Sciatic nerve (tissue), 2 donors: ENCODE measurements at places on chromosomes 7 and 10. TPM values are rescaled to one million over a fixed set of nuclear protein-coding genes. Genes with fewer than 3 reads are reported as not detected.

DNA sequence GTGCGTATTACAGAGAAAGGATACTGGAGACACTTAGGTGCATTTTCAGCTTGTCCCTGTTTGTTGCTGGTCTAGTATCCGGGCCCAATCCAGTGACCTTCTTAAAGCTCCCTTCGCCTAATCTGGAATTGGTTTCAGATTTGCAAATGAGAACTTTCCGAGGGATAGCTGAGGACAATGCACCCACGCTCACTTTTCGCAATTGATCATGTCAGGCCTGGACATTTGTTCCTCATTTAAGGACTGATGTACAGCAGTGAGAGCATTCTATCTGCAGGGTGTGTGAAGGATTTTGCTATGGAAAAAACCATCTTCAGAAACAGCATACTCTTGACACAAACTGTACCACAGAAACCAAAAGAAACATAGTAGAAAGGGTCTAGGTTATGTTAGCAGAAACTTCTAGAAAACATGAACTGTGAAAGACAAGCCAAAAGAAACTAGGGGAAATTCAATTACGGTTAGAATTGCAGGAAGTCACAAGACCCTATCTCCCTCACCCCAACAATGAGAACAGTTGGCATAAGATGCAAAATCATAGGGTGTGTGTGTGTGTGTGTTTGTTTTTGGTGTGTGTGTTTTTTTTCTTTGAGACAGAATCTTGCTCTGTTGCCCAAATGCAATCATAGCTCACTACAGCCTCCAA, 331.1 kb downstream of the CALN1 start:
- DNase-seq = no peak

DNA sequence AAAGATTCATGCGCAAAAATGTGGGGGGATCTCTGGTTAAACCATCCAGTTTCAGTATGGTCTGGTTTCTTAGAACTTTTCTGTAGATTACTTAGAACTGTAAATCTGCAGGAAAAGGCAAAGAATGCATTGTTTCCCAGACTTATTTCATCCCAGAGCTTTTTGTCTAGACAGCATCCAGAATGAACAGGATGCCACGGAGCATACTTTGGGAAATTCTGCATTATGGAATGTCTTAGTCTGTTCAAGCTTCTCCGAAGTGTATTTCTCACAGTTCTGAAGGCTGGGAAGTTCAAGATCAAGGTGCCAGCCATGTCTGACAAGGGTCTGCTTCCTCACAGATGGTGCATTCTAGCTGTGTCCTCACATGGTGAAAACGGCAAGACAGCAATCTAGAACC, 136.3 kb downstream of the INHBA start:
- no peak for DNase-seq

DNA sequence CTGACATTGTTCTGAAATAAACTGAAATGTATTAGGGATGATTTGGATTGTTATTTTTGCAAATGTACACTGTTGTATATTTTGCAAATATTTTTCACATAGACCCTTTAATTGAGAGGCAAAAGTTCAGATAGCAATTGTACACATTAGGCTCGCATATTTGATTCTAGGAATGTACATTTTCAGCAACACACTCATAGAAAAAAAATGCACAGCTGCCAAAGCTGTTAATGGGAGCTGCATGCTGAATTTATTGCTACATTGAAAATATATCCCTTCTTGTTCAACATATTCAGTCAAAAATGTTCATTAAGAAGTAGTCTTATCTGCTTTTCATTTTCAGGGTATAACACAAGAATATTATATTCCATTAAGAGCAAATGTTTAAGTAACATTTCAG, 512.9 kb downstream of the ATRNL1 start:
- DNase-seq = no peak

GRCh38 chr10:74841265-74841973, 15.0 kb downstream of the KAT6B start:
- DNase-seq = no peak

DNA sequence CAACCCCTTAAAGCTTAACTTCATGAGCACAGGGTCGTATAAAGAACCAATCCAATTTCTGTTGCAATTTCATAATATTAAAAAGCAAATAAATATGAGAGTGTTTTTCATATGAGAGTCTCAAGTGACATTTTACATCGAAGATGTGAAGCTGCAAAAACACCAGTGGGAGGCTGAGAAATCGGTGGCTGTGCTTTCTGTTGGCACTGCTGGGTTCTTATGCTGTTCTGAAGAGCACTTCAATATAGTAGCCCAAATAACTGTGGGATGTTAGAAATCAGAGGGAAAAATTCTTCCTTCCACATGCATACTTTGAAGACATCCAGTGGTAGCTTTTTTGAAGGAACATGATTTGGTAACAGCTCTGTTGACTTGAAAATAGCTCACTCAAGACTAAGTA, 245.8 kb downstream of the ARHGAP21 start:
- DNase-seq = no peak

DNA sequence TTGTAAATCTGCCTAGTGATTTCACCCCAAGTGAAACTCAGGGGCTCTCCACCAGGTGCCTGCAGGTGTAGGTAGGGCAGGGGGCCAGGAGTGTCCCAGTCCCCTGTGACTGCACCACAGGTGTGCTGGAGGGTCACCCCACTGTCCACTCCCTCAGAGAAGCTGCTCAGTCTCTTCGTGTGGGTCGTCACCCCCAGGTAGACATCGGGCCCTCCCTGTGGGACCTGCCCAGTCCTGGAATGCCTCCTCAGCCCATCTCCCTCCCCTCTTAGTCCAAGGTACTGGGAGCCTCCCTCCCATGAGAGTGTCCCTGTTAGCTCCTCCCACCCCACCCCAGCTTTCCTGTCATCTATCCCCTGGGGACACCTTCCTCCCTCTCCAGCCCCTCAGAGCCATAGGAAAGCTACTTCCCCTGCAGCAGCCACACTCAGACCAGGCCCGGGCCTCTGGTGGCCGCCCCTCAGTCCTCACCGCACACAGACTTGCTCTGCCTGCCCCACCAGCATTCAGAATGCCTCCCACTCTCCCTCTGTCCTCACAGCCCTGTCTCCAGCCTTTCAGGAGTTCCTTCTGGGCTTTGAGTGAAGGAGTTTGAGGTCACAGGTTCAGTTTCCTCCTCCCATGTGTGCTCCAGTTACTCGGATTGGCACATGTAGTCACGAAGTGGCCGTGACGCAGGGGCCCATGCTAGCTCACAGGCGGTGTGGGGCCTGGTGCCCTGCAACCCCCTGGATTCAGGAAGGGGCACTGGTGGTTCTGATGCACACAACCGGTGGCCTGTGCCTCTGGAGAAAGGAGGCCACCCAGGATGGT, 5.1 kb downstream of the ALOX5 start:
- DNase-seq = no peak

DNA sequence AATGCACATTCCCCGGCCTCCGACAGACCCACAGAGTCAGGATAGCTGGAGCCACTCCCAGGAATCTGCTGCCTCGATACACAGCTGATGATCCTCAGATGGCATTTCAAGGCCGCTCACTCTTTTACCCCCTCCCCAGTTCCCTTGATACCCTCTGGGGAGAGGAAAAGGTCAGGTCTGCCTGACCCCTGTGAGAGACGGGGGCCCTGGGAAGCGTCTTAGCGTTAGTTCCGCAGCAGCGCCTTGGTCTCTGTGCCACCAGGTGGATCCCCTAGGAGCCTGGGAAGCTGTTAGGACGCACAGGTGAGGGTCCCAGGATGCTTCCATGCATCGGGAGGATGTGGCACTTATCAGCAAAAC, 420.5 kb upstream of the FOXK1 start:
- no peak for DNase-seq

GRCh38 chr10:124892031-124892430, 49.9 kb upstream of the ZRANB1 start:
- no peak for DNase-seq

DNA sequence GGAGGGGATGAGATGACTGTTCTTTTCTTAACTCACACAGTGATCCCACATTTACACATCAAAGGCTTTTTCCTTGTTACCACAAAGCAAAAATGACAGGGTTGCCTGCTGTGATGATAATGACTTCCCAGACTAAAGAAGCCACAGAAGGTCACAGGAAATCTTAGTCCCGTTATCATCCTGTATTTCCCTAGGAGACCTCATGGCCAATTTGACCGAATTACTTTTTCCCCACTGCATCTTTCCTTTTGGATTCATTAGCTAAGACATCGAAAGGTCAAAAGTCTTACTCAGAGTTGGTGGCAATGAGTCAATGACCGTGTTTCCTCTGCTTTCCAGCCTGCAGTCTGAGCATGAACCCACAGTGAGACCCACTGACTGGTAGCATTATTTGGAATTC, 130.1 kb upstream of the INHBA start:
- DNase-seq = no peak

GRCh38 chr7:141974831-141975230, 1.3 kb upstream of the TAS2R38 start:
- DNase-seq = no peak

DNA sequence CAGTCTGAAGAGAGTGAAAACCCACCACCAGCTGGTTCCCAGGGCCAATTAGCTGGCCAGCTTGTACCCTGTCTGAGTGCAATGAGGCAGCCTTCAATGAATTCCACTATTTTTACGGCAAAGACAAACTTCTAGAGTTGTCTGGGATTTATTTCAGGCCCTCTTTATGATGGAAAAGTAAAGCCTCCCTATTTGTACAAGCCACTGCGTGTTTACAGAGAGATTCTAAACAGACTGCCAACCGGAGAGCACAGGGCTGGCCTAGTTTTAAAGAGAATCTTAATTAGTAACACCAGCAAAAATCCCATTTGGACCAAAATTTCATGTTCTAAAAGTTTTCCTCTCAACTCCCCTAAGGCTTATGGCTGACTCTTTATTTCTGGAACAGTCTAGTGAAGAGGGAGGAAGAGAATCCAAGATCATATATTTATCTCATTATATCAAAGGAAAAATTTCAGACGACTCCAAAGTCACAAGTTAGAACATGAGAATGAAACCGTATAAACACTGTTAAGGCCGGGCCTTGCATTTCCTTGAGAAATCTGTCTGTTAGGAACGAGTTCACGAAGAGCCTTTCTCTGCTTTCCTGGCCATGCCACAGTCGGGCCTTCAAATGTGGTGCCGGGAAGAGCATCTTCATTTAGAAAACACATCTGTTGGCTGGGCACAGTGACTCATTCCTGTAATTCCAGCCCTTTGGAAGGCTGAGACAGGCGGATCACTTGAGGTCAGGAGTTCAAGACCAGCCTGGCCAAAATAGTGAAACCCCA, 724.6 kb upstream of the NRP1 start:
- DNase-seq = no peak

DNA sequence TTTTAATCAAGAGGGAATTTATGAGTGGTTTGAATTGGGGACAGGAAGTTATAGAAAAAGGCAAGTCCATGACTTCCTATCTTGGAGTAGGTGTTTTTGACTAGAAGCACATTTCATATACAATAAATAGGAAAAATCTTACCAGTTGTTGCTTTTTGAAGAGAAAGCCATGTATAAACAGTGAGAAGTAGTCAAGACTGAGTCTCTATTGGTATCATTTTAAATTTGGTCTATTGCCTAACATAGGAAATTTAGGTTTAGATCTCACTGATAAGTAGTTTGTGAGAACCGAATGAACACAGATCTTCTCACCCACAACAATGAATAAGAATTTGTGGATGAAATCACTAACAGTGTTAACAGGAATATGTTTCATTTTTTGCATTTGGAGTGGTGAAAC, 387.2 kb downstream of the BBS9 start:
- no peak for DNase-seq

- peak; percentile 65 for DNase-seq
Observed at GRCh38 chr7:25098096-25099046, 26.7 kb downstream of the CYCS start.

DNA sequence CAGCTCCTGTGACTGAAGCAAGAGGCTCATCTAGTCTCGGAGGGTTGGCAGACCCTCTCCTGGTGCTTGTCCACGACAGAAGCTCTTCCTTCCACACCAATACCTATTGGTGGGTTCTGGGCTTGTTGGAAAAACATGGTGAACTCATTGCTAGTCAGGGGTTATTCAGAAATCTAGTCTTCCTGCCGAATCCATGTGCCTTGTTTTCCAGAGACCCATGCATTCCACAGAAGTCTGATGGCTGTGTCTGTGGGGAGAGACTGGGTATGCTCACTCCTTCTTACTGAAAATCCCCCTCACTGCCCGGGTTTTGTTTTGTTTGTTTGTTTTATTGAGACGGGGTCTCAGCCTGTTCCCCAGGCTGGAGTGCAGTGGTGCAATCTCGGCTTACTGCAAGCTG, 138.3 kb downstream of the DNAJB6 start:
- DNase-seq = no peak

GRCh38 chr10:74891053-74891452, 64.7 kb downstream of the KAT6B start:
- no peak for DNase-seq

The MBL2 gene
- not detected for total RNA-seq

The ZCWPW1 gene
- 8.0 TPM for total RNA-seq

The FANK1 gene
- 2.1 TPM for total RNA-seq

The SPRN gene
- total RNA-seq = 0.13 TPM

The BICC1 gene
- 42.1 TPM for total RNA-seq

The TMEM236 gene
- 0.49 TPM for total RNA-seq
